ENCODE measurements at places on chromosomes 16 and 17. TPM values are rescaled to one million over a fixed set of nuclear protein-coding genes. Genes with fewer than 3 reads are reported as not detected.

The GSG1L2 gene
- total RNA-seq = not detected

The VEZF1 gene
- 84.5 TPM for total RNA-seq

The GCSH gene
- 8.1 TPM for total RNA-seq

The MAPK8IP3 gene
- 67.5 TPM for total RNA-seq

The SLC13A5 gene
- total RNA-seq = not detected

The C1QL1 gene
- 0.49 TPM for total RNA-seq

The AHSP gene
- not detected for total RNA-seq

The GLIS2 gene
- total RNA-seq = 6.0 TPM

The MYO1D gene
- 323 TPM for total RNA-seq

The TSR1 gene
- total RNA-seq = 42.4 TPM

The DNAAF1 gene
- 0.49 TPM for total RNA-seq

The SPEM2 gene
- total RNA-seq = not detected

The FOXJ1 gene
- total RNA-seq = not detected

The KRTAP2-2 gene
- total RNA-seq = not detected

The DHRS7C gene
- not detected for total RNA-seq

The CA4 gene
- not detected for total RNA-seq

The SLC52A1 gene
- total RNA-seq = 0.36 TPM

The GUCY2D gene
- not detected for total RNA-seq

The C16orf92 gene
- not detected for total RNA-seq

The IRX5 gene
- 7.4 TPM for total RNA-seq

The TPSG1 gene
- total RNA-seq = not detected

The TBC1D3I gene
- total RNA-seq = 0.73 TPM

The NACA2 gene
- not detected for total RNA-seq

The LRRC37B gene
- total RNA-seq = 29.4 TPM

The PKMYT1 gene
- 2.2 TPM for total RNA-seq

The ACSM5 gene
- total RNA-seq = not detected

The TERB1 gene
- 0.16 TPM for total RNA-seq

The NEK8 gene
- total RNA-seq = 5.2 TPM

The SCNN1B gene
- total RNA-seq = not detected

The OR2C1 gene
- 0.16 TPM for total RNA-seq

The KAT2A gene
- total RNA-seq = 8.5 TPM

The KRTAP3-1 gene
- total RNA-seq = not detected

The CCL1 gene
- total RNA-seq = not detected

The ZNF423 gene
- total RNA-seq = 2.4 TPM

The NPIPB12 gene
- 5.2 TPM for total RNA-seq

The OTOP3 gene
- total RNA-seq = not detected

The CREBBP gene
- total RNA-seq = 43.0 TPM

The CCL8 gene
- total RNA-seq = 0.12 TPM

The PFN1 gene
- total RNA-seq = 321 TPM
